ENCODE measurements at places on chromosomes 2 and 18.

DNA sequence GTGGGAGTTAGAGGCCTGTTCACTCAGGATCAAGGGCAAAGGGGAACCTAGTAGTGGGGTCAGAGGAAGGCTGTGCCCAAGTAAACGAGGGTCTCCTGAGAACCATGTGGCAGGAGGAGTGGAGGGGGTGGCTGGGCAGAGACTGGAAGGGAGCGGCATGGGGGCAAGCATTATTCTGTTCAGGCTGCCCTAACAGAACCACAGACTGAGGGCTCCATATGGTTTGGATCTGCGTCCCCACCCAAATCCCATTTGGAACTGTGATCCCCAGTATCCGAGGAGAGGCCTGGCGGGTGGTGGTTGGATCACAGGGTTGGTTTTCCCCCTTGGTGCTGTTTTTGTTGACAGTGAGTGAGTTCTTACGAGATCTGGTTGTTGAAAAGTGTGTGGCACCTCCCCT, 287.0 kb downstream of the PHLPP1 start:
- DNase-seq, result no peak

DNA sequence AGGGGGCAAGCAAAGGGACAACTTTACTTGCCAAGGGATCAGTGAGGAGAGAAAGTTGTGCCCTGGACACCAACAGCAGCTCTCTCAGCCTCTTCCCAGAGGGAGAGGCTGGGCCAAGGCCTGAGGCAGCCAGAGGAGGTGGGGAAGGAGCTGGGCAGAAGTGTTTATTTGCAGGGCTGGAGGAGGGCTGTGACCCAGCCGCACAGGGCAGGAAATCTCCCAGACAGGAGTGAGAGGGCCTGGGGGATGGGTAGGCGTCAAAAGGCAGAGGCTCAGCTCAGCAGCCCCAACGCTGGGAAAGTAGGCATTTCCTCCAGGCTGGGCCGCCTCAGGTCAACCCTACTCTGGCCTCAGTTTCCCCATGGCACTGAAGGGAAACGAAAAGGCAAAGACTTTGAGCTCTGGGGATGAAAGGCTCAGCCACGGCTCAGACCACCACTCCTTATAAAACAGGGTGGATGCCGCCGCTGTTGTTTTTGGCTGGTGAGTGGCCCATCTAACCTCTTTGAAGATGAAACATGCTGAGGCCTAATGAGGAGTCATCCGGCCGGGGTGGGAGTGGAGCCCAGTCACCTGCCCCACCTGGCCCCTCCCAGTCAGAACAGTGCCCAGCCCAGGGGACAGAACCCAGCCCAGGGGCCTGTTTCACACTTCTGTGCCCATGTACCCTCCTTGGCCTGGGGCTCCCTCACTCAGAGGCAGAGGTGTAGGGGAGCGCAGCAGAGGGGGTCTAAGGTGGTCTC, 21.9 kb upstream of the SEMA4C start:
- DNase-seq, result no peak

DNA sequence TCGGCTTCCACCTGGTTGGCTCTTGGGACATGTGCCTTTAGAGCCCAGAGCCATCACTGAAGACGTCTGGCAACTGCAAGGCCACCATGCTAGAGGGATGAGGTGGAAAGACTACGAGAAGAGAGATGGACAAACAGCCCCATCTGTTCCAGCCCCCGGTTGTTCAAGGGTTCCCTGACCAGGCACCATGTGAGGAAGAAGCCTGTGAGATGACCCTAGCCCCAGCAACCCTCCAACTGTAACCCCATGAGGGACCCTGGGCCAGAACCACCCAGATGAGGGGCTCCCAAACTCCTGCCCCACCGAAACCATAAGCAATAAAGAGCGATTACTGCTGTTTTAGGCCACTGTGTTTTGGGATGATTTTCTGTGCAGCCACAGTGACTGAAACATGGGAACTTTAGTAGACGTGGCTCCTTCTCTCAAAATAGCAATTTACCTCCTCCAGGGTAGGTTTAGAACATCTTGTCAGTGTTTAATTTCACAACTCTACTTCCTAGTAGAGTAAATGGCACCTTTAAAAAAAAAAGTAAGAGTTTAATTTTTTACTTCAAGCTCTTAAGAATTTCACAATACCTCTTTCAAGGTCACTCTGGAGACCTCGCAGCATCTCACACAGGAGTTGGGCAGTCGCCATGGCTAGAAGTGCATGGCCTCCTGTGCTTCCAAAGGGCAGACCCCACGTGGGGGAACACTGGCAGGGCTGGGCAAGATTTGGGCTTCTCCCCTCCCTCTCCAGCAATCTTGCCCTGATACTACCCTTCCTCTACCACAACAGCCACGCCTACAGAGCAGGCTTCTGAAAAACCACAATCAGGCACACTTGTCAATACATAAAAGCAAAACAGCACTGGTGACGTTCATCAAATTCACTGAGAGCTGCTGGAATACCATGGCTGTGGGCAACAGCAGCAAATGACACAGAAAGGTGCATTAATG, 48.8 kb downstream of the TMEM163 start:
- DNase-seq, result no peak

GRCh38 chr2:240947176-240947575, 41.0 kb downstream of the CROCC2 start:
- no peak for DNase-seq

DNA sequence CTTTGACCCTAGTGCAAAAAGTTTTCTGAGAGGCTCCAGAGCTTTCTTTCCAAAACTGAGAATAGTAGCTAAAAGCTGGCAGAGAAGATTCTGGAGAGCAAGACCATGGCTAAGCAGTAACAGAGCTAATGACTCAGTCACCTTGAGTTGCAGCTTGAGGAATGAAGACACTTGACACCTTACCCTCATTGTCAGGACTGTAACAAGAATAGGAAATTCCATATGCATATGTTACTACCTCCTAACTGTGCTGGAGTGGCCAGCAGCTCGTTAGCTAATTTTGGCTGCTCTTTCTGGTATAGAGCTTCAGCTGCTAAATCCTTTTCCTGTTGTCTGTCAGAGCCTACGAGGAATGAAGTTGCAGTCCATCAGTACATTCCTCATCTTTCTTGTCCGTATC, 68.6 kb upstream of the LHCGR start:
- DNase-seq, result no peak

- DNase-seq, result no peak
These were observed 73.9 kb upstream of the LMAN1 start for GRCh38 chr18:59432803-59433597.

GRCh38 chr2:55490554-55490953, 29.0 kb upstream of the CFAP36 start:
- peak; percentile 48 for DNase-seq

- no peak for DNase-seq
These were observed 185.9 kb upstream of the LINC00305 start for GRCh38 chr18:64334748-64335147.

- peak; percentile 57 for DNase-seq
These were observed 308.9 kb downstream of the PDE11A start for GRCh38 chr2:177763531-177764265.

- no peak for DNase-seq
These were observed 3.3 kb downstream of the CHRNA1 start for GRCh38 chr2:174760845-174761473.

DNA sequence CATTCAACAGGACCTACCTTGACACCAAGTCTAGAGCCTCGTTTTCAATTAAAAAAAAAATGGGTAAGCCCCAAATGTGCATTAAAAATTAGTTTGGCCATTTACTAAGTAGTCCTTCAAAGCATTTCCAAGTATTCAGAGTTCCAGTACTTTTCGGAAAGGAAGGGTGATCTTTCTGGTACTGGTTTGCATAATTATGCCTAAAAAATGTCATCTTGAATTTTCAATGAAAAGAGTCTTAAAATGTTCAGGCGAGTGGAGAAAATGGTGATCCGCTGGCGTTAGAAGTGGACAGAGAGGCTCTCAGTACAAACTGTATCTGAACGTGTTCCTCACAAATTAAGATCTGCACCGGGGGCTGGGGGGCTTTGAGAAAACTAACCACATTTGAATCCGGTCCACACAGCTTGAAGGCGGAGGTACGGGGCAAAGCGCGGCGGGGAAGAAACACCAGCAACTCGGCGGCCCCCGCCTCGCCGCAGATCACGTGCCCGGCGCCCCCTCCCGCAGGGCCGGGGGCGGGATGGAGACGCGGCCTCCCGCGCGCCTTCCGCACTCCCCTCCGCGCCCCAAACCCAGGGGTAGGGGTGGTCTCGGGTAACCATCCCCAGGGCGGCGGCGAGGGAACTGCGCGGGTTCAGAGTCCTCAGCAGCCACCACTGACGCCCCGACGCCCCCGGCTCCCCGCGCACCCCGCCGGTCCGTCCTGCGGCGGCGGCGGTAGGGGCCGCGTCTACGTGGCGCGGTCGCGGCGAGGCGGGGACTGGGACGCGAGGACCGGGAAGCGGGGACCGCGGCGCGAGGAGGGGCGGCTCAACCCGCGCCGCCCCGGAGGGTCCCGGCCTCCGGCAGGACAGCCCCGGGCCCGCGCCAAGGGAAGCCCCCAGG, 564 bp downstream of the LPIN2 start:
- DNase-seq, result no peak

- DNase-seq, result no peak
These were observed 85.9 kb downstream of the FANCL start for GRCh38 chr2:58155160-58155778.

- no peak for DNase-seq
These were observed 240.3 kb downstream of the CDH7 start for GRCh38 chr18:65990944-65991708.

DNA sequence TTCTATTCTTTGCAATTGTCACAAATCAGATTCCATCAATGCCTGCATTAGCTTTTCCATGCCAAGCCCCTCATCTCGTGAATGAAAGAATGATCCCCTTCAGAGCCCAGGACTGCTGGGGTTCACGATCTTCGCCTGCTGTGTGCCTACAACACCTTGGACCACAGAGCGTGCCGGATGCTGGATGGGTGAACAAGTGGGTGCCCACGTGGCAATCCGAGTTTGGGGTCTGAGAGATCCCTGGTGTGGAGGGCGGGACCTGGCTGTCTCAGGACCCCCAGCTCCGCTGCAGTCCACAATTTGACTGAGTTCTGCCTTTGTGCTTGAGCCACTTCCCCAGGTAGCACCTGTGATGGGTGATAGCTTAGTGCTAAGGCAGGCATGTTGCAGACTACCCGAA, 317.0 kb downstream of the GALR1 start:
- no peak for DNase-seq

- no peak for DNase-seq
These were observed 339.7 kb upstream of the SLC14A2 start for GRCh38 chr18:45275367-45276113.

- DNase-seq, result no peak
These were observed 463 bp downstream of the SMC6 start for GRCh38 chr2:17752892-17753802.

DNA sequence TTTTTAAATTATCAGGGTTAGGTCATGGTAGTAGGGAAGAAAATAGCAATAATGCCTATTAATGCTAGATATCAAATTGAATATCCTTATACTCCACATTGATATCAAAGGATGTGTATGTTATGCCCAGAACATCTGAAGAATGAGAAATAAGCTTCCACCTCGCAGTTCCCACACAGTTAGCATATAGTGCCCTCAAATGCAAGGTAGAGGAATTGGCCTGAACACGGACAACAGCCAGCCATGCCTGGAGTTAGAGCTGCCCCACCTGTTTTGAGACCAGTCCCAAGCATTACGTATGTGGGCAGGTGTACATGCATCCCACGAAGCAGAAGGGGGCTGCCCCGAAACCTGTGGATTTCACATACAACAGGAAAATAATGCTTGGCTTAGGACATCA, 79.6 kb downstream of the SUMO1 start:
- DNase-seq, result no peak

GRCh38 chr18:79790996-79791972, 6.5 kb upstream of the KCNG2 start:
- DNase-seq, result no peak

GRCh38 chr18:3097082-3097481, 84.1 kb upstream of the LPIN2 start:
- no peak for DNase-seq

- DNase-seq, result no peak
These were observed 217.7 kb downstream of the AGAP1 start for GRCh38 chr2:235711527-235711926.

DNA sequence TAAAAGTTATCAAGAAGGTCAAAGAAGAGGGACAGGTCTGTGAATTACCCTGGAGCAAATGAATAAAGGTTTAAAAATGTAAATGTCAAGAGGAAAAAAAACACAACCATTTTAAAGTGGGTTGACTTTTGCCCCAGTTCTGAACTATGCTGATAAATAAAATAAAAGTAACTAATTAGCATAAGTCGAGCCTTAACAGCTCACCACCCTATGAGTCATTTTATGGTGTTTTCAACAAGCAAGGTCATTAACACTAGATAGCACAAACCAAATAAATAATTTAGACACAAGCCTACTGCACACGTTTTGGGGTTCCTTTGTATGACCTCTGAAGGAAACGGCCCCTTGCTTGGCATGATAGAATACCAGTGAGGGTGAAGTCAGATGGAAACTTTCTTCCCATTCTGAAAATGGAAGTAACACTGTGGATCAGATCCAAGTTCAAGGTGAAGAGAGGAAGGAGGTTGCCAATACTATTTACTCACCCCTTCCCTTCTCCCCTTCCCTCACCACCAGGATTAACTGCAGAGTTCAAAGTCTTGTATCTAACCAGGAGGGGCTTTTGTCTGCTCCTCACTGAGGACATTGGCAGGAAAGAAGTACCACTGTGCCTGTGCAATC, 380.0 kb upstream of the ACVR2A start:
- no peak for DNase-seq

GRCh38 chr2:4530231-4530630, 826.9 kb downstream of the DCDC2C start:
- DNase-seq, result no peak

GRCh38 chr2:171551836-171552235, 29.6 kb downstream of the CYBRD1 start:
- no peak for DNase-seq

DNA sequence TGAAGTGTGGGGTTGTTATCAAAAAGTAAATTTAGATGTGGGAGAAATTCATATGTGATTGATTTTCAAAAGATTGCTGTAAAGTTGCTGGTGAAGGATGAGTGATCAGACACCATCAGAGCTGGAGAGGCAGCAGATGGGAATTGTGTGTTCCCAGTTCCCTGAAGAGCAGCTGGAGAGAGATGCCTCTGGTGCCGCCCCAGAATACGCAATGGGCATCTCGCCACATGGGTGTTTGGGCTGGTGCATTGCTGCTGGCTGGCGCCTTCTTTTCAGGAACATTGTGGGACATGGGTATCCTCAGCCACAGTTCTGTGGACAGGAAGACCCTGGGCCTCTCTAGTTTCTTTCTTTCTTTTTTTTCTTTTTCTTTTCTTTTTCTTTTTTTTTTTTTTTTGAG, 11.9 kb downstream of the ATG4B start:
- no peak for DNase-seq

GRCh38 chr18:54807303-54807702, 21.0 kb upstream of the RAB27B start:
- DNase-seq, result no peak

- no peak for DNase-seq
These were observed 6.5 kb downstream of the ZNF385B start for GRCh38 chr2:179854891-179855290.

GRCh38 chr18:11579916-11580315, 29.5 kb upstream of the SLC35G4 start:
- no peak for DNase-seq

DNA sequence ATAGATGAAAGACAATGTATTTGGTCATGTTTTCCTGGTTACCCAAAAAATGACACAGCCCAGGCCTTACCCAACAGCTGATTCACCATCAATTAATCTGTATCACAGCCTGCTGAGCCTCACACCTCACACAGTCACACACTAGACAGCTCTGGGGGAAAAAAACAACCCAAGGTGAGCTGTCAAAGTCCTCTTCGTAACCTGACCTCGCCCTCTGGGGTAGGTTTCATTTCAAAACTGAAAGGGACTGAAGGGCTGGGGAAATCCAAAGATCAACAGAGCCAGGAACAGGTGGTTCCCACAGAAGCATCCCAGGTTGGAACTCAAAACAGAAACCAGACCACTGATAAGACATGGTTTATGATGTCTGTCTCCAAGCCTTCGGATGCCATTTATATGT, 18.2 kb upstream of the PCBP1 start:
- no peak for DNase-seq

Data from iPS DF 19.7 (cell line).